ENCODE measurements at places on chromosomes 6 and 20.

DNA sequence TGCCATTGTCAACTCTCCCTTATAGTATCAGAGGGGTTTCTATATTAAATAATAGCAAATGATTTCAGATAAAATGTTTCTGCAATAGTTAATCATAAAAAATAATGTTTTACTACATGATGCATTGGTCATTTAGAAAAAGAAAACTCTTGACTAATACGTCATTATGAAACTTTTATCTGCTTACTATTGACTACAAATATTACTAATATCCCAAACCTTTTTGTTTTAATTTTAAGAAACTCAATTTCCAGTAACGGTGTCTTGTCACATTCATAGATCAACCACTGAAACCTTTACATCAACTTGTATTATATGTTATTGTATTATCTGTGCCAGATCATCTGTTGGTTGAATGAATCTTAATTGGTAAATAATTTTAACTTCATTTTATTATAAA is 482.9 kb upstream of the SLC35B3 start:
- no peak for DNase-seq

- no peak for DNase-seq
Observed at GRCh38 chr6:72916906-72917305, 295.0 kb downstream of the KCNQ5 start.

DNA sequence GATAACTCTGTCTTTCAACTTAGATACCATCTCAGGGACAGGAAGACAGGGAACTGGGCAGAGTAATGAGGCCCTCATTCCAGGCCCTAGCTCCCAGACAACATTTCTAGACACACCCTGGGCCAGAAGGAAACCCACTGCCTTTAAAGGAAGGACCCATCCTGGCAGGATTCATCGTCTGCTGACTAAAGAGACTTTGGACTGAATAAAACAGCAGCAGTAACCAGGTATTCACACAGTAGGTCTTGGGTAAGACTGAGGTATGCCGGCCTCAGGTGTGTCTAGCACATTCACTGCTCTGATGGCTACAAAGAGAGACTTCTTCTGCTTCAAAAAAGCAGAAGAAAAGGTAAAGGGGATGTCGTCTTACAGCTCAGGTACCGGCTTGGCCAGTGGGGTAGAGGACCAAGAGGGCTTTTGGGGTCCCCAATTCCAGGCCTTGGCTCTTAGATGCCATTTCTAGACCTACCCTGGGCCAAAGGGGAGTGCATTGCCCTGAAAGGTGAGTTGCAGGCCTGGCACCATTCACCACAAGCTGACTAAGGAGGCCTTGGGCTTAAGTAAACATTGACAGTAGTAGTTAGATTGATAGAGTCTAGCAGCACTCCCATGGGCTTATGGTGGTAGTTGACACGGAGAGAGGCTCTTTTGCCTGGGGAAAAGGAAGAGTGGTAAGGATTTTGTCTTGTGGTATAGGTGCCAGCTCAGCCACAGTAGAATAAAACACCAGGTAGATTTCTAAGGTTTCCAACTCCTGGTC is 13.4 kb downstream of the SNX14 start:
- DNase-seq = no peak

DNA sequence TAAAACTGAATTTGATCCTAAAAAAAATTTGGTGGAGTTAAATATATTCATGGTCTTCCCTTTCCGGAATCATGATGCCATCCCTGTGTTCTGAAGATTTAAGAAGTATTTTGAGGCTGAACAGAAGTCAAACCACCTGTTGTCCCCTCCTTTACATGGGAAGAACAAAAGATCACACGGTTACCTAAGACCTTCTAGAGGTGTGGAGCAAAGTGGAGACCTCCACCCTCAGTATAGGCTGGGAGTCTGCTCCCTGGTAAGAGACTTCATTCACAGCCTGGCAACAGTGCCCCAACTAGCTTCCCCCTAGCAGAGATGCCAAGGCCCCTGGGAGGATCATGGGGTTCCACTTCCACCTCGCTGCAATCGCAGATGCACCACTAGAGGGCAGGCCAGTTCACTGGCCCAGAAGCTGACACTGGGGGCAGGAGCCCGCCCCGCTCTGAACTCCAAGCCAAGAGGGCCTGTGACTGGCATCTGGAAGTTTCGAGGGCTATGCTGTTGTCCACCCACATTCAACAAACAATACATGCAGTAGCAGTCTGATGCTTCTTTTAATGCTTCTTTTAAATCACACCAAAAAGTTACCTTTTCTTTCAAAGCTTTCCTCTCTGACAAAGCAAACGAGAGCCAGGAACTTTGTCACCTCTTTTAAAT is 19.5 kb upstream of the UBE2J1 start:
- peak; percentile 42 for DNase-seq

GRCh38 chr6:28580475-28580874 is 54.8 kb downstream of the GPX5 start:
- no peak for DNase-seq

DNA sequence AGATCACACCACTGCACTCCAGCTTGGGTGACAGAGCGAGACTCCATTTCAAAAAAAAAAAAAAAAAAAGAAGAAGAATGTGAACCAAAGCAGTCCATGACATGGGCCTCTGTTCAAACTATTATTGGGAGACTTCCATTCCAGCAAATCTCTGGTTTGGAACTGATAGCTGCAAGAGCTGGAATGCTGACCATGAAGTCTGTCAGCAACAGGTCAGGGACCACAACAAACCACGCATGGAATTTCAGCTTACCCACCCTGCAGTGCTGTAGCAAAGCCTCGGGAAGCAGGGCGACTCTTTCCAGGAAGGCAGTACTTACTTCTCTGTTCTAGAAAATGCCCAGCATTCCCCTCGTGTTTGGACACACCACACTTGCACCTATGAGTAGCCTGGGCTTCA is 34.1 kb upstream of the TBC1D7 start:
- DNase-seq = no peak

DNA sequence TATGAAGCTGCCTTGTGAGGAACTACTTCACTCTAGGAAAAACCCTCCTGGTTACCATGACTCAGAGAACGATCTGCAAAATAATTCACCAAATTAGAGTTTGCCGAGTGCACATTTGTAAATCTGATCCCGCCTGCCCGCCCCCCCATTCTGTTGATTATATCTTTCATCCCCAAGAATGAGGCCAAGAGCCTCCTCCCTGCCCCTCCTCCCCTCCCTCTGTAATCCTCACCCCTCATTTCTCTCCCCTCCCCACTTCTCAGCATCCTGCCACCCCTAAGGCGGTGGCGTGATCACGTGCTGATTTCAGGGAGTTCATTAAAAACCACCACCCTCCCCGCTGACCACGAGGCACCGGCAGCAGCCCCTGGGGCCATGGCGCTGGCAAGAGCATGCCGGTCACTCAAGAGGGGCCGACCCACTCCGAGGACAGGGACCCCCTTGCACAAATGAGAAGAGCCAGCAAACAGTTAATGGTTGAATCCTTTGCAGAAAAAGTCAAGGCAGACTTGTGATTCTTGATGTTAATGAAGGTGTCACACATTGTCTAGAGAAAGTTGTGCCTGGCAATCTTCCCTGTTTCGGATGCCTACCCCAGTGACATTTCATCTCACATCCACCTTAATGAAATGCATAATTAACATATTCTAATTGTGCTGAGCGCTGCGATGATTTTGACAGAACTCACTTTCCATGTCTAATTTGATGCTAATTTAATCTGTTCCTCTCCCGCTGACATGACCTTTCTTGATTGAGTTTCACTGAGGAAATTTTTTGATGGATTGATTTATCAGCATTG is 247.9 kb downstream of the ZNF217 start:
- no peak for DNase-seq

DNA sequence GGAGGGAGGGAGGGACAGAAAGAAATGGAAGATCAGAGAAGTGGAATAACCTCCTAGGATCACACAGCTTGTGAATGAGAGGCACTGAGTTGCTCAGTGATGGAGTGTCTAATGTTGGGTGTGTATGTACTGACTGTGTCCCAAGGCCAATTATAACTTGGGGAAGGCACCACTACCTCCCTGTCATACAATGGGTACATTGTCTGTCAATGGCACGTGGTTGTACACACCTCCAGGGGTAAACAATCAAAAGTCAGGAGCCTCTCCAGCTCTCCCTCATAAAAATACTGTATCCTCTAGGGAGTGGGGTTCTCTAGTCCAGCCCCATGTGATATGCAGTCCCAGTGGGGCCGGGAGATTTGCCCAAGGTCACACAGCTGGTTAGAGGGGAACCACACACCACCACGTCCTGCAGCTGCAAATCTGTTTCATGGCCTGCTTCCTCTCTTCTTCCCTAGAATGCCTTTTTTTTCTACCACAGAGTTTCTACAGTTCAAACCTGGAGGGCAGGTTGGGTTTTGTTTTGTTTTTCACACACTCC is 112.5 kb downstream of the SNX5 start:
- DNase-seq = no peak

DNA sequence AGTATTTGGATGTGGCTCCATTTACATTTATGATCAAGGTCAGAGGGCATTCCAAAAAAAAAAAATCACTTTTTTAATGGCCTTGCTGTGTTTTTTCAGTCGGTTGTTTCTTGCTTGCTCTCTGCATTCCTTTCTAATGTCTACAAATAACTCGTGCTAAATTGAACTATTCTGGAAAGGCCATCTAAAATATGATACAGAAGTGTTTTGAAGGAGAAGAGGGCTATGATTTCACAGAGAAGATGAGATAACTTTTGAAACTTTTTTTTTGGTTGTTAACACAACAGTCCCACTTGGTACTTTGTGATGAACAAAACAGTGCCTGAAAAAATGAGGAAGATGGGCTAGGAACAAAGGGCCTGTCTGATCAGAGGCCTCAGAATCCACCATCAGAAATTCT is 156.1 kb upstream of the SMLR1 start:
- DNase-seq = no peak

DNA sequence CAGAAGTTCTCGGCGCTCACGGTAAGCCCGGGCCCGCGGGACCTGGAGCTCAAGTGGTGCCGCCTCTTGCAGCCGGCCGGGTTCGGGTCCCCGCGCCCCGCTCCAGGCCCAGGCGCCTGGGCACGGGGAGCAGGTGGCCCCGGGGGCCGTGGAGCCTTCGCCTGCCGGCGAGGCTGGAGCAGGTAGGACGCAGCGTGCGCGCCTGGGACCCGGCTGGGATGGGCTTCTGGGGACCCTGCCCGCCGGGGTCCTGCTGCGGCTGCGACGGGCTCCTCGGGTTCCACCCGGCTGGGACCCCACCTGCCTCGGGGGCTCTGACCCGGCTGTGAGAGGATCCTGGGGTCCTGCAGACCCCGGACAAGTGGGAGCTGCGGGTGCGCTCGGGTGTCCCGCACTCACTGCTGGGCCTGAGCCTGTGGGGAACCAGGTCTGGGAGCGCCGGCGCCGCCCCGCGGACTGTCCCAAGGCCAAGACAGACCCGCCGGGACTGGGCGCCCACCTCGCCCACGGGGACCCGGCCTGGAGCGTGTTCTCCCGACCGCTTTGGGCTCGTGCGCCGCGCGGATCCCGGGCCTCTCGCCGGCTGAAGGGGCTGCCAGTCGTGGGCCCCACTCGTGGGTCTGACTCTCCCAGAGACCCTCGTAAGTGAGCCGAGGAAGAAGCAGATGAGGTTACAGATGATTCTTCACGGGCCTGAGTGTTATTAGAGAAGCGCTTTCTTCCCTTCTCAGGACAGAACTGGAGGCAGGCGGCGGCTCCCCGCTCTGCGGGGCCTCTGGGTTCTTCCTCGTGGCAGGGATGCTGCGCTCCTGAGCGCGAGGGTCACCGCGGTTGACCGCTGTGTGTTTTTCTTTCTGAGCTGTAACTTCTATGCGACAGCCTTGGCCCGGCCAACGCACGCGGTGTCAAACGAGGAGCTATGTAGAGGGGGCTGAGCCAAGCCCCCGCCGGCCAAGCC is 729 bp downstream of the SMOC2 start:
- DNase-seq = no peak

DNA sequence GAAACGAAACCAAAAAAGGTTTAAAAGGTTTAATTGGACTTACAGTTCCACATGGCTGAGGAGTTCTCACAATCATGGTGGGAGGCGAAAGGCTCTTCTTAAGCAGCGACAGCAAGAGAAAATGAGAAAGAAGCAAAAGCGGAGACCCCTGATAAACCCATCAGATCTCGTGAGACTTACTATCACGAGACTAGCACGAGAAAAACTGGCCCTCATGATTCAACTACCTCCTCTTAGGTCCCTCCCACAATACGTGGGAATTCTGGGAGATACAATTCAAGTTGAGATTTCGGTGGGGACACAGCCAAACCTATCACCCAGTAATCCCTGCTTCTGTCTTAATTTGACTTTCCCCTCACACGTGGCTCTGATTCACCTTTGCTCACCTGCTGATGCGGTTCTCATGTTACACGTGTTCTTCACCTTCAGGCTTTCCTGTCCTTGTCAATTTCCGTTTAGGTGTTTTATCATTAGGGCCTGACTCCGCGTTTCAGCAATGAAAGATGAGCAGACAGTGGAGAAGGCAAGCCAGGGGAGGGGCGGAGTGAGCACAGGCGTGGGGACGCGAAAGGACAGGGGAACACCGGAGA is 57.1 kb downstream of the AGPAT4 start:
- DNase-seq = no peak

- no peak for DNase-seq
Observed at GRCh38 chr6:117205876-117206275, 59.5 kb upstream of the VGLL2 start.

- no peak for DNase-seq
Observed at GRCh38 chr6:3650076-3650958, 101.2 kb downstream of the PXDC1 start.

GRCh38 chr6:165231177-165231576 is 78.2 kb downstream of the C6orf118 start:
- DNase-seq = no peak
